ENCODE measurements at places on chromosomes 12 and 14.

GRCh38 chr12:108302403-108303311 is 36.5 kb downstream of the CMKLR1 start:
- peak; percentile 96 for DNase-seq

- no peak for DNase-seq
Observed at GRCh38 chr12:11927286-11927935, 143.3 kb upstream of the BCL2L14 start.

DNA sequence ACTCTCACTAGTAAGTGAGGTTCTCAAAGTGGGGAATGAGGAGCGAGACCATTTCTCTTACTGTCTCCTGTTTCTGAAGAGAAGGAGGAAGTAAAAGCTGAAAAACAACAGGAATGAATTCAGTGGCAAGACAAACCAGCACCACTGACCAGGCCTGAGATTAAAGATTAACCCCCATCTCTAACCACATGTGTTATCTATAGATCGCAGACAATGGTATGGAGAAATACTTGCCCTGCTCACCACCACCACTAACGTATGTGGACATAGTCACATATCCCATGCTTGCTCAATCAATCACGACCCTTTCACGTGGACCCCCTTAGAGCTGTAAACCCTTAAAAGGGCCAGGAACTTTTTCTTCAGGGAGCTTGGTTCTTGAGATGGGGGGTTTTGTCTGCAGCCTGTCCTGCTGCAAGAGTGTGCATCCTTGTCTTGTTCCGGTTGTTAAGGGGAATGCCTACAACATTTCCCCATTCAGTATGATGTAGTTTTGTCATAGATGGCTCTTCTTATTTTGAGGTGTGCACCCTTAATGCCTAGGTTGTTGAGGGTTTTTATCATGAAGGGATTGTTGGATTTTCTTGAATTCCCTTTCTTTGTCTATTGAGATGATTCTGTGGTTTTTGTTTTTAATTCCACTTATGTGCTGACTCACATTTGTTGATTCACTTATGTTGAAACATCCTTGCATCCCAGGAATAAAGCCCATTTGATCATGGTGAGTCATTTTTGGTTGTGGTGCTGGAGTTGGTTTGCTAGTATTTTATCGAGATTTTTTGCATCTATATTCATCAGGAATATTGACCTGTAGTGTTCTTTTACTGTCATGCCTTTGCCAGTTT is 698.8 kb upstream of the LMO3 start:
- DNase-seq = no peak

- no peak for DNase-seq
Observed at GRCh38 chr14:90775441-90775840, 40.8 kb downstream of the TTC7B start.

GRCh38 chr14:32337759-32338158 is 8.7 kb downstream of the AKAP6 start:
- no peak for DNase-seq

All from fibroblast of gingiva (primary cell).